Lower lobe of right lung (tissue), 2 donors: ENCODE measurements at places on chromosomes 4 and X. TPM values are rescaled to one million over a fixed set of nuclear protein-coding genes. Genes with fewer than 3 reads are reported as not detected.

Gene FGG
- total RNA-seq: 236 TPM

Gene TCEAL3
- 19.1 TPM for total RNA-seq

Gene MTMR1
- total RNA-seq: 22.4 TPM

Gene DSPP
- total RNA-seq: not detected

Gene SLITRK2
- 0.15 TPM for total RNA-seq

Gene SRPX2
- total RNA-seq: 16.4 TPM

Gene TEC
- total RNA-seq: 7.4 TPM

Gene SYN1
- total RNA-seq: 0.44 TPM

Gene STX18
- 36.5 TPM for total RNA-seq

Gene USP17L24
- not detected for total RNA-seq

Gene CLGN
- 1.1 TPM for total RNA-seq

Gene FGA
- 35.4 TPM for total RNA-seq

Gene GPRASP3
- total RNA-seq: 4.5 TPM

Gene ARSJ
- 8.4 TPM for total RNA-seq

Gene TAF7L
- not detected for total RNA-seq
